Amygdala (tissue), 56 donors: ENCODE measurements at places on chromosomes 16 and 17.

- peak; percentile 84 for DNase-seq
Observed at GRCh38 chr17:43760254-43760852, 1.8 kb upstream of the SOST start.

- no peak for DNase-seq
Observed at GRCh38 chr17:6517062-6517461, 39.3 kb downstream of the PITPNM3 start.

- DNase-seq = no peak
Observed at GRCh38 chr17:76432712-76433336, 20.1 kb downstream of the UBE2O start.

GRCh38 chr17:81563861-81564586 lies 11.9 kb upstream of the FAAP100 start:
- no peak for DNase-seq
